ENCODE measurements at places on chromosomes 4 and X. TPM values are rescaled to one million over a fixed set of nuclear protein-coding genes. Genes with fewer than 3 reads are reported as not detected.

DNA sequence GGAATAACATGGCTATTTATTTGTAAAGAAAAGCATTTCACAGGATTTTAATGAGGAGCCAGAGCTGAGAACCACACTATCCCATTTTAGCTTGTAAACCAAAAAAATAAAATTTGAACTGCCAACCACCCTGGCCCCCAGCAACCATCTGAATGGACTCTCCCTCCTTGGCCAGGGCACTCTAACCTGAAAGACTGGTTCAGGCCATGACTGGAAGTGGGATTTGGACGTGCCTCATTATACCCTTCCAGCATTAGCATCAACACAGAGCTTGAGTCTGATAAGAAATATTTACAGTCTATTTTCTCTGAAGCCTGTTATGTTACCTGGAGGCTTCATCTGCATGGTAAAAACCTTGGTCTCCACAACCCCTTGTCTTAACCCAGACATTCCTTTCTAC, 30.0 kb downstream of the METAP1 start:
- no peak for DNase-seq

DNA sequence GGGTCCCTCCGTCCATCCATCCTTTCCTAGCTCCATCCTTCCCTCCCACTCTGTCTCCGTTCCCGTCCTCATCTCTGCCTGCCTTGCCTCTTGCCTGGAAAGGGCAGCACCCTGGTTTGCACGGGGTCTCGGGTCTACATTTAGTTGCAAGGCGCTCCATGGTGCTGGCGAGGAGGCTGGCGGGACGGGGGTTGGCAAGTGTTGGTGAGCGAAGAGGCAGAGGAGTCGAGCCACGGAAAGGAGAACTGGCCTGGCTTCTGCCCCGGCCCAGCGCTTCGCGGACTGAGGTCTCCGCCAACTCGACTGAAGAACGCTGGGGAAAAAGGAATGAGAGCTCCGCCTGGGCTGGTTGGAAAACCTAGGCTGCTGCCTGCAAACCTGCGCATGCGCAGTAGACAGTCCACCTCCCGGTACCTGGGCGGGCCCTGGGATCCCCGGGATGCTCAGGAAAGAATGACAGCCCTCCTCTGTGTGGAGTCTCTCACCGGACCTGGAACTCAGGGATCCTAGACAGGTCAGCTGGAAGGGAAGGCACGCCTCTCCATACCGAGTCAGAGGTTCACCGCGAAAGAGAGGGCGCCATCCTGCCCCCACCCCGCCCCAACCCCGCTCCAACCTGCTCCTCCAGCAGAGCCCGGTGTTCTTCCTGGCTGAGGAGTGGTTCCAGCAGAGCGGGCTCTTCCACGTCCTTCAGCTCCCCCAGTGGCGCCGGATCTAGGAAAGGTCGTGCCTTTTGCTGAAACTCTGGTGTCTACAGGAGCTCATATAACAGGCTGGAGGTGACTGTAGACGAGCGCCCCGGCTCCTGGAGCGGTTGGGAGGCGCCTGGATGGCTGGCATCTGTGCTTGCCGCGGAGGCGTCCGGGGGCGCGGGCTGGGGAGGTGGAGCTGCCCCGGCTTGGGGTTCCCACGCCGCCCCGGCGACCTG, 6.0 kb downstream of the FRG2 start:
- no peak for DNase-seq

GRCh38 chr4:98848448-98848847, 80.5 kb downstream of the EIF4E start:
- DNase-seq, result no peak

ZNF157 gene
- polyA plus RNA-seq, result 1.6 TPM

HOPX gene
- polyA plus RNA-seq, result 12.4 TPM

- DNase-seq, result no peak
These were observed 690.8 kb downstream of the PCDH18 start for GRCh38 chr4:136841526-136841925.

DSPP gene
- 0.03 TPM for polyA plus RNA-seq

DNA sequence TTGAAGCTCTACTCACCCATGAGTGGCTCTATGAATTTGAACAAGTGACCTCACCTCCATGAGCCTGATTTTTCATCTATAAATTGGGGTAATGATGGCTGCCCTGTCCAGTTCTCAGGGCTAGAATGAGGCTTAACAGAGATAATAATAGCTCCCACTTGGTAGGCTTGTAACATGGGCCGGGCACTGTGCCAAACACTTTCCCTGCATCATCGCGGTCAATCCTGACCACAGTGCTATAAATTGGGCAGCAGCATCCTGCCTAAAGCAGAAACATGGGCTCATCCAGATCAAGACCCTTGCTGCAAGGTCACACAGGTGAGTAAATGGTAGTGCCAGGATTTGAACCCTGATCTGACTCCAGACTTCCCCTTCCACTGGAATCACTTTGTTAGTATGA, 12.8 kb downstream of the APLN start:
- DNase-seq, result no peak

UBE2K gene
- 105 TPM for polyA plus RNA-seq

SPANXN3 gene
- not detected for polyA plus RNA-seq

- DNase-seq, result no peak
These were observed 59.8 kb downstream of the PTCHD1 start for GRCh38 chrX:23394421-23394820.

DNA sequence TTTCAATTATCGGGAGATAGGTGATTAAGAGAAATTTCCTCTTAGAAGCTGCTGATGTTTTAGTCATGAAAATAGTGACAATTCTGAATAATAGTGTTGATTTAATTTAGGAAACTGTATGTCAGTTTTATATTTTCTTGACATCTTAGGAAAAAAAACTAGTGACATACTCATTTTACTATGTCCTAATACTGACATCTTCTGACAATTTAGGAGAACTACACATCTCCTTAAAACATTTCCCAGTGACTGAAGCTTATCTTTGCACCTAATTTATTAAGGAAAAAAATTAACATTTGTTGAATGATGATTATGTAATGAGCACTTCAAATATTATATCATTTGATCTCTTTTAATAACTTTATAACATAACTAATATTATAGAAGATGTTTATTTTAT, 42.0 kb upstream of the RBMXL3 start:
- no peak for DNase-seq

DNA sequence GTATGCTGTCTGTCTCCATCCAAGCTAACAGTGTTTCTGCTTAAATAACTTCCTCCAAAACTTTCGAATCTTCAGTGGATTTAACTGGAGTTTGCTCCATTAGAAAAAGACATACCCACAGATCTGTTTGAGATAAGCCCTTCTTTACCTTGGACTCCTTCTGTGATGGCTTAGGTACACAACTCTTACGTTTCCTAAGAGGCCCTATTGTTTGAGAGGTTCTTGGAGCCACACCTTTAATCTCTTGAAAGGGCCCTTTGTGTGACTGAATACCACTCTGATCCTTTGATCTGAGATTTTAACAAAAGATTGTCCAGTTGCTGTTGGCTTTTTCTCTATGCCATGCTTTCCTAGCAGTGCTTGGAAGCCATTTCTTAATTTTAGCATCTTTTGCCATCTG, 92.5 kb downstream of the AKAP4 start:
- no peak for DNase-seq

DNA sequence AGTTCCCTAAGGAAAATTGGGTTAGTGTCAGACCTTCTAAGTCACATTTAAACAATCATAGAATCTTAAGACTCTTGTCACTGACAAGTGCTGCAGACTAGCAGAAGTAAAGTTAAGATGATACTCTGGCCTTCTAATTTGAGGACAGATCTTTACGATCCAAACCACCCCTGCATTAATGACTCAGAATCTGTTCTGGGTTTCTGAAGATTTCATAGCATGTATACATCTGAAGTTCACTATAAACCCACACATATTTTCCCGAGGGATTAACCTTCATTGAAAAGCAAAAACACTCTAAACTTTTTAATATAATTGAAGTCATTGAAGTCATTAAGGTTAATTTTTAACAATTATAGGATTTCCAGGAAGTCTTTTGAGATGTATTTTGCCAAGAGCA, 674.3 kb downstream of the IQCM start:
- DNase-seq, result no peak

DNA sequence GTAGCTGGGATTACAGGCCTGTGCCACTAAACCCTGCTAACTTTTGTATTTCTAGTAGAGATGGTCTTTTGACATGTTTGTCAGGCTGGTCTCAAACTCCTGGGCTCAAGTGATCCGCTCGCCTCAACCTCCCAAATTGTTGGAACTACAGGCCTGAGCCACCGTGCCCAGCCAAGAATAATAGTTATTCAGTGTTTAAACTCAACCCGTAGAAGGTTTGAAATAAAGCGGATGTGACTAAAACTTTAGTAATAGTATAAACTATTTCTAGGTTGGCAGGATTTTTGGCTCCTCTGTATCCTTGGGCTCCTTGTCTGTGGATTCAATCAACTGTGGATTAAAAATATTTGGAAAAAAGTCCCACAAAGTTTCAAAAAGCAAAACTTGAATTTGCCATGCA, 37.8 kb downstream of the PCDH10 start:
- no peak for DNase-seq

DNA sequence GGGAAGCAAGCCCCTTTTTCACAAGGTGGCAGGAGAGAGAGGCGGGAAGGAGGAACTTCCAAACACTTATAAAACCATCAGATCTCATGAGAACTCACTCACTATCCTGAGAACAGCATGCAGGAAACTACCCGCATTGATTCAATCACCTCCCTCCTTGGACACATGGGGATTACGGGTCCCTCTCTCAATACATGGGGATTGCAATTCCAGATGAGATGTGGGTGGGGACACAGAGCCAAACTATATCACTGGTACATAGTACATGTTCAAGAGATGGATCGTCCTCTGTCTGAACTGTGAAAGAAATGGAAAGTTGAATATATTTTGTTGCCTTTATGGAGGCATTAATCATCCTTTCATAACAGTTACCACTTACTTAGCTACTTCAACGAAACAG, 12.8 kb downstream of the EREG start:
- no peak for DNase-seq

DNA sequence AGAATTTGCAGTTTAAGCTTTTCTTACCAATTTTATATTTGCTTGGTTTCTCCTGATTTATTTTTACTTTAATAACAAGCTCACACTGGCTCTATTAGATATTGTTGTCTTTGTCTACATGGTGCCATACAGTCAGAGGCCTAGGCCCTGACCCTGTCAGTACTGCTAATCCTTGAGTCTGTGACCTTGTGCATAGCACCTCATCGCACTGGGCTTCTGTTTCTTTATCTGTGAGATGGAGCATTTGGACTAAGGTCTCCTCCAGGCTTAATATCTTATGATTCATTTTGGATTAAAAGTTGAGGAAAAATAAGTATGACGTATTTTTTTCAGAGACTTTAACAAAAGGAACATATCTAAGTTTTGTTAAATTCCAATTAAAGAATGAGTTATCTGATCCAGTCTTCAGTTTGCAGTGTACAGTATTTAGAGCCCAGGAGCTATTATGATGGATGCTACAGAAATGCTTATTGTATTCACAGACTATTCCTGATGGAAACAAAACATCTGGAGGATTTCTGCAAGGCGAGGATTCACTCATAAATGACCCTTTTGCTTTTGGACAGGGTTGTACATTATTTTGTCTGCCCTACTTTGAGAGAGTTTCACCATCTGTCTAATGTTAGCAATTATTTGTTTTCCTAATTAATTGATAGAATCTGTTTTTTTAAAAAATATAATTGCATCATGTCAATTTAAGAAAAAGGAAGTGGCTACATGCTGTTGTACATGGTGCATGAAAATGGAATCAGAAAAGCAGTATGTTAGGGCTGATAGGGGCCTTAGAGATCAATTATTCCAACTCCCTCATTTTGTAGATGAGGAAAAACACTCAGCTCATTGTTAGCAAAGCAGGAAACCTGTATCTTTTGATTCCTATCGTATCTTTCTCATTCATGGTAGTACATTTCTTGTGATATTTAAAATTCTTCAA, 203.6 kb downstream of the BANK1 start:
- no peak for DNase-seq

DNA sequence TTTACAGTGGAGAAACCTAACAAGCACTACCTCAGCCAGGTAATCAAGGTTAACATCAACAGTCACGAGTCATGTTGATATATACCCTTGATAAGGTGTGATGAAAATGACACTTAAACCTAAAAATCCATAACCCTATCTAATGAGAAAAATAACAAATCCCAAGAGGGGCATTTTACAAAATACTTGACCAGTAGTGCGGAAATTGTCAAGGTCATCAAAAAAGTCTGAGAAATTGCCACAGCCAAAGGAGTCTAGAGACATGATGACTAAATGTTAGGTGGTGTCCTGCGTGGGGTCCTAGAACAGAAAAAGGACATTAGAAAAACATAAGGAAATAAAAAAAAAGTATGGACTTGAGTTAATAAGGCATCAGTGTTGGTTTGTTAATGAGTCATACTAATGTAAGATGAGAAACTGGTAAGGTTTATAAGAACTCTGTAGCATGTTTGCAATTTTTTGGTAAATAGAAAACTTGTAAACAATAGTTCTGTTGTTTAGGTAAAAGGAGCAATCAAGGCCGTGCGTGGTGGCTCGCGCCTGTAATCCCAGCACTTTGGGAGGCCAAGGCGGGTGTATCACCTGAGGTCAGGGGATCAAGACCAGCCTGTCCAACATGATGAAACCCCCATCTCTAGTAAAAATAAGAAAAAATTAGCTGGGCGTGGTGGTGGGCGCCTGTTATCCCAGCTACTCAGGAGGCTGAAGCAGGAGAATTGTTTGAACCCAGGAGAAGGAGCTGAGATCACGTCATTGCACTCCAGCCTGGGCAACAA, 2.9 kb downstream of the RPL36A start:
- no peak for DNase-seq

DNA sequence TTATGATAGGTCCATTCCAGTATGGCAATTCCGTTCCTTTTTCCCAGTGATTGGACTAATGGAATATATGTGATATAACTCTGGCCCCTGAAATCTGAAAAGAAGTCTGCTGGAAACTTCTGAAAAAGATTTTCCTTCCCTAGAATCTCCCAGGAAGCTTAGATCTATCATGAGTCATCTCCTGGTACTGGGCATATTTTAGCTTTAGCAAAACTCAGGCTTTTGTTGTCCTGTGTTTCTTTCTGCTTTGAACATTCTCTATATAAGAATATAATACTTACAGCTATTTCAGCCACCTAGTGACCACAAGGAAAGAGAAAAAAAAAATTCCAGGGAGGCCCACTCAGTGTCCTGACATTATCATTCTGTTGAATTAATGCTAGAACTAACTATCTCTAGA, 597.2 kb upstream of the GRIA3 start:
- DNase-seq, result no peak

IGFBP7 gene
- 463 TPM for polyA plus RNA-seq

Data from left kidney (tissue), 8 donors.